ENCODE measurements at places on chromosomes 11 and 22.

- DNase-seq: no peak
Measured at GRCh38 chr11:110530900-110531741, 101.4 kb downstream of the FDX1 start.

GRCh38 chr11:79506734-79507344 is 66.0 kb upstream of the TENM4 start:
- no peak for DNase-seq

GRCh38 chr22:38310518-38311322 is 6.5 kb downstream of the CSNK1E start:
- no peak for DNase-seq

DNA sequence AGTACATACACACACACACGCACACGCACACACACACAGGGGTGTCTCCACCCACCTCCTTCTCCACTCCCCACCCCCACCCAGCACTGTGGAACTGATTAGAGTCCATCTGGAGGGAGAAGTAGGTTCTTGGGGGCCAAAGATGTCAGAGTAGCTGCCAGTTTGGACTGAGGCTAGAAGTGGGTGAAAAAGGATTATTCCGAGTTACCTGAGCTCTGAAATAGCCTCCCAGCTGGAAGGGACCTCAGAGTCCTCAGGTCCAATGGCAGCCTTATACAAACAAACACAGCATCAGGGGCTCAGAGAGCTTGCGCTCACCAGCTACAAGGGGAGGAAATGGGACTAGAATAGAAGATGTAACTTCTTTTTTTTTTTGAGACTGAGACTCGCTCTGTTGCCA is 20.8 kb downstream of the IL10RA start:
- DNase-seq: no peak

DNA sequence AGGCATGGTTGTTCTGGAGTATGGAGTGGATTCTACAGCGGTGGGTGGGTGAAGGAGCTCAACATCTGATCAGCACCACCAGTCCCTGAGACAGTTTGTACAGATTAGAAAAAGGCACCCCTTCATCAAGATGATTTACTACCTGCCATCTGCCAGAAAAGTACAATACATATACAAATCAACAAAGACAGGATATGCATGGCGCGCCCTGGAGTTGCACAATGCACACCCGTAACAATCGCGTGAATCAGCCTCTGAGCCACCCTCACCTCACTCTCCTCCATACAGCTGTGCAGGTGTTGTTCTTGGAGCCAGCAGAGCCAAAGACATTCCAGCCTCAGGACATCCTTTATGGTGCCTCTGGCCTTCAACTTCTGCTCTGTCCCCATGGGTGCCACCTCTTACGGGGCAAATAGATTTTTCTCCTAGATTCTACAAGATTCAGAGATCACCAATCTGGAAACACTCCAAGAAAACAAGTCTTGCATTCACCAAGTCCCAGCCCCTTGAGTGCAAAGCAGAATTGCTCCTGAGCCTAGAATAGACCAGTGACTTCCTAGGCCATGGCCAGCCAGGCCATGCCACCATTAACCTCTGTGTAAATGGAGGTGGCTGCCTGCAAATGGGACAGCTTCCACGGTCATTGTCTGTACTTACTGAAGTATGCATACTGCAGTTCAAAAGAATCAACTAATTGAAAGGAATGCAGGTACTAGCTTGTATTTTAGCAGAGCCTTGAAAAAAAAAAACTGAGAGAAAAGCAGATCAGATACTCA is 490.9 kb downstream of the SOX6 start:
- DNase-seq: no peak

GRCh38 chr11:1835671-1836010 is 851 bp downstream of the SYT8 start:
- DNase-seq: no peak

DNA sequence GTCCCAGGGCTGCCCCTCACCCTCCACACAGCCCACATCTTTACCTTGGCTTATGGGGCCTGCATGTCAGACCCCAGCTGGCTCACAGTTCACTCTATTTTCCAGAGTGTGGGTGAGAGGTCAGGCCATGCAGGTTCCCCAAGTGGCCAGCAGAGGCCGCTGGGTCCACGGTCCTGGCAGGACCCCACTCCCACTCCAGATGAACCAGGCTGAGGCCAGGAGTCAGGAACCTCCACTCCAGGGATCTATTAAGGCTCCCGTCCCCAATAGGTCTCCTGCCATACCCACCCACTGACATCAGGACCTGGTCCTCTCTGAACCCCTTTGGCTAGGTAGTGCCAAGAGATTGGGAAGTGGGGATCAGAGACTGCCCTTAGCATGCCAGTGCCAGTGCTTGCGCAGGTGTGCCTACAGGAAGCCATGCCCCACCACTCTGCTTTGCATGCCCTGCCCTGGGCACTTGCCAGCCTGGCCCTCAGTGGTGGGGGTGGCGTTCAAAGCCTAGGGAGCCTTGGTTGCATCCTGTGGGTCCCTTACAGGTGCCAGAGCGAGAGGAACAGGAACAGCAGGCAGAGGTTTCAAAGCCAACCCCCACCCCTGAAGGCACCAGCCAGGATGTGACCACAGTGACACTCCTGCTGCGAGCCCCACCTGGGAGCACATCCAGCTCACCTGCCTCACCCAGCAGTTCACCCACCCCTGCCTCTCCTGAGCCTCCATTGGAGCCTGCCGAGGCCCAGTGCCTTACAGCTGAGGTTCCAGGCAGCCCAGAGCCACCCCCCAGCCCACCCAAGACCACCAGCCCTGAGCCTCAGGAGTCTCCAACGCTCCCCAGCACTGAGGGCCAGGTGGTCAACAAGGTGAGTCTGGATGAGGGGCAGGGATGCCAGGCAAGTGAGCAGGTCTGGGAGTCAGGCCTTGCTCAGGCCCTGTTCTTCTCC is 8.3 kb downstream of the SMTN start:
- DNase-seq: no peak

GRCh38 chr11:82539669-82540068 is 194.0 kb downstream of the FAM181B start:
- no peak for DNase-seq

- no peak for DNase-seq
Measured at GRCh38 chr22:22157348-22157725, 87.2 kb upstream of the VPREB1 start.

DNA sequence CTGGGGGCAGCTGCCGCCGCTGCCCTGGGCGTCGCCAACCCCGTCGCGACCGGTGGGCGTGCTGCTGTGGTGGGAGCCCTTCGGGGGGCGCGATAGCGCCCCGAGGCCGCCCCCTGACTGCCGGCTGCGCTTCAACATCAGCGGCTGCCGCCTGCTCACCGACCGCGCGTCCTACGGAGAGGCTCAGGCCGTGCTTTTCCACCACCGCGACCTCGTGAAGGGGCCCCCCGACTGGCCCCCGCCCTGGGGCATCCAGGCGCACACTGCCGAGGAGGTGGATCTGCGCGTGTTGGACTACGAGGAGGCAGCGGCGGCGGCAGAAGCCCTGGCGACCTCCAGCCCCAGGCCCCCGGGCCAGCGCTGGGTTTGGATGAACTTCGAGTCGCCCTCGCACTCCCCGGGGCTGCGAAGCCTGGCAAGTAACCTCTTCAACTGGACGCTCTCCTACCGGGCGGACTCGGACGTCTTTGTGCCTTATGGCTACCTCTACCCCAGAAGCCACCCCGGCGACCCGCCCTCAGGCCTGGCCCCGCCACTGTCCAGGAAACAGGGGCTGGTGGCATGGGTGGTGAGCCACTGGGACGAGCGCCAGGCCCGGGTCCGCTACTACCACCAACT is 1.0 kb downstream of the FUT4 start:
- no peak for DNase-seq

DNA sequence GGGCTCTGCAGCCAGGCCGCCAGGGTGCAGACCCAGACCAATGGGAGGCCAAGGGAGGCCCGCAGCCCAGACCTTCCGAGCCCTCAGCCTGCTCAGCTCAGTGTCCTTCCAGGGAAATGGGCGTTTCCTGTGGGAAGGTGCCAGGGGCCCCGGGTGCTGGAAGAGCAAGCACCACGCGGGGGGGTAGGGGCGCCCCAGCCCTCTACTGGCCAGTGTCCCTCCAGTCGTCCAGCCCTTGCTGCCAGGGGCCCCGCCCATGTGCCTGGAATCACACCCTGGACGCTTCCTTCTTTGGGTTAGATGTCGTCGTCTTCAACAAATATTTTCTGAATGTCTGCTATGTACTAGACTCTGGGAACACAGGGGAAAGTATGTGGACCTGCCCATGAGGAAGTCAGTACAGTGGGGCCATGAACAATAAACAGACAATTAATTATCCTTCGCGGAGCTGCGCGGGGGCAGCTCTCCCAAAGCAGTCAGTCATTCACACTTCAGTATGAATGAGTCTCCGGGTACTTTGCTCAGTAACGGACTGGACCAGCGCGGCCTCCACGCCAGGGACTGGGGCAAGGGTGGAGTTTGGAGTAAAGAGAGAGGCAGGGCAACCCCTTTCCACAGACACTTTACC is 60.2 kb downstream of the CDKN1C start:
- DNase-seq: no peak

GRCh38 chr11:83438438-83438837 is 152.3 kb upstream of the CCDC90B start:
- DNase-seq: no peak

DNA sequence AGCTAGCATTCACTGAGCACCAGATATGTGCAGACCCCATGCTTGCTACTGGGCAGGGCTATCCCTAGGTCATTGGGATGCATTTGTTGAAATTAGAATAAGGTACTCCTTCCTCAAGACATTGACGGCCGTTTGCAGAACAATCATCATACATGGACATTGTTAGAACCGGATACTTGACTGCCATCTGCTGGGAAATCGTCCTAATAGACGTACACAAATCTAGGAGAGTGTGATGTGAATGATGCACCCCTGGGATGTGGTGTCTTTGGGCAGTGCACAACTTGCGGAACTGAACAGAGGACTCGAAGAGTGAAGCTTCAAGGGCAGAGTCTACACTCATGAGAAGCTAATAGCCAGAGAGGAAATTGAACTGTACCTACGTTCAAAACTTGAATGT is 35.9 kb downstream of the MYO18B start:
- no peak for DNase-seq

GRCh38 chr22:45859231-45860161 is 117.5 kb downstream of the WNT7B start:
- no peak for DNase-seq
